ENCODE measurements at places on chromosomes 16 and 17. TPM values are rescaled to one million over a fixed set of nuclear protein-coding genes. Genes with fewer than 3 reads are reported as not detected.

PIP4K2B gene
- total RNA-seq = 39.0 TPM

CARD14 gene
- 0.36 TPM for total RNA-seq

TNFRSF17 gene
- not detected for total RNA-seq

GRCh38 chr17:3955673-3955988 lies 8.6 kb downstream of the ATP2A3 start:
- DNase-seq = no peak

All from epithelial cell of proximal tubule (primary cell).